ENCODE measurements at places on chromosomes 5 and 9.

GRCh38 chr9:86287013-86287412 lies 4.7 kb upstream of the ISCA1 start:
- no peak for DNase-seq

DNA sequence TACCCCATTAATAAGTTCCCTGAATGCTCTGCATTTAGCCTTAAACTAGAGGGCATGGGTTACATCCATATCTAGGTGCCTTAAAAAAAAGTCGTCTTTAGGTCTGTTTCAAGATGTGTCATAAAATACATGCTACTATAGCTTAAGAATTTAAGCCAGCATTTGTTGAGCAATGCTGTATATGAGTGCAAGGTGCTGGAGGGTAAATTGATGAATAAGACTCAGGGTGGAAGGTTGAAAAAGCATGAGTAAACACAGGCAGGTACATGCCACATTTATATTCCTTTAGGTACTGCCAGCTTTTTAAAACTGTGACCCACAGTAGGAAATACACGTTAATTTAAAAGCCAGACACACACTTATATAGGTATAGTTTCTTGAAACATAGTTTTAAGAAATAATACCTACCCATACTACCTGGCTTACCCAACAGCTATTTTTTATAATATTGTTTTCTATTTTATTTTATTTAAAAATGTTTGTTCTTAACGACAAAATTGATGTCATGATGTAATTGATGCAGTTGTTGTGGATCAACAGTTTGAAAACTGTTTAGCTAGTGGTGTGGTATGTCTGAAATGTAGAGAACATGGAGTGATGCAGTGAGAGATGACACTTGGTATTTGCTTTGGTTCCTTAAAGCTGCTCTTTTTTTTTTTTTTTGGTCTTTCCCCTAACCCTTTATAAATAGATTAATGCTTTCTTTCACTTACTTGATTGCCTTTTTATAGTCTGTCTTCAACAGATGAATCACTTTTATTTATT lies 3.9 kb downstream of the HMGCR start:
- DNase-seq: no peak

DNA sequence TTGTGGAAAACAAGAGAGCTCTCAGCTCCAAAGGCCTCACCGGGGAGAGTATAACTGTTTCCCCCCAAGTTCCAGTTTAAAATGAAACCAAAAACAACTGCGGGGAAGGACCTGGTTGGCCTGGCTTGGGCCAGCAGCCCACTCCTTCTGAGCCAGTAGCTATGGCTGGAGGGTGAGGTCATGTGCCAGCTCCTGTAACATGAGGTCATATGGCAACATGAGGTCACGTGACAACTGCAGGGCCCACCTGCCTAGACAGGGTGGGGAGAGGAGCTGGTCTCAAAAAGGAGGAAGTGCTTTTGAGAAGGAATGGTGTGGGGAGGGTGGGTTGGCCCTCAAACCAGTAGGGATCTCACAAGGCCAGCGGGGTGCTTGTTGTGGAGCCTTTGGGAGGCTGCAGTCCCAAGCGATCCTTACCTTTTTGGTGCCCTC lies 29.3 kb upstream of the CRB2 start:
- no peak for DNase-seq

GRCh38 chr9:116913536-116913935 lies 226.4 kb downstream of the TRIM32 start:
- no peak for DNase-seq

DNA sequence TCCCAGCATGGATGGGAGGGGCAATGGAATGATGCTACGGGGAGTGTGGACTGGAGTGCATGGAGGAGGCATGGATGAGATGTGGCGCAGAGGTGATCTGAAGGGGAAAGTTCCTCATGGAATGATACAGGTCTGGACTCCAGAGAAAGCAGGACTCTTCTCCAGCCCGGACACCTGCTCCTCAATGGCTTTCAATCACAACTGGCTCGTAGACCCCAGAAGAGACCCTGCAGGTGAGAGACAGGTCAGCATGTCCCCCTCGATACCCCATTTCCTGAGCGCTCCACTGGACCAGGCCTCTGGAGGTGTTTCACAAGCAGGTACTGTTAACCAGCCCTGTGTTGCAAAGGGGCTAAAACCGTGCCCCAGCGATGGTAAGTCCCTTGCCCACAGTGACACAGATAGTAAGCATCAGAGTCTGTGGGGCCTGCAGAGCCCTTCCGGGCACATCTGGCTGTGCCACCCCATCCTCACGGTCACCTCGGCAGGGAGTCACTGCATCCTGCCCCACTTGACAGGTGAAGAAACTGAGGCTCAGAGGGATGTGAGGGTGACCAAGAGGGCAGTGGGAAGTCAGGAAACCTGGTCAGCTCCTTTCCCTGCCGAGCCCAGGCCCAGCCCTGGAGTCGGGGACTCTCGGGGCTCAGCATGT lies 5.5 kb upstream of the DPM2 start:
- DNase-seq: no peak

- DNase-seq: no peak
Measured at GRCh38 chr9:111873901-111874300, 22.7 kb upstream of the UGCG start.

GRCh38 chr5:17805227-17805825 lies 171.1 kb downstream of the TAF11L14 start:
- no peak for DNase-seq

DNA sequence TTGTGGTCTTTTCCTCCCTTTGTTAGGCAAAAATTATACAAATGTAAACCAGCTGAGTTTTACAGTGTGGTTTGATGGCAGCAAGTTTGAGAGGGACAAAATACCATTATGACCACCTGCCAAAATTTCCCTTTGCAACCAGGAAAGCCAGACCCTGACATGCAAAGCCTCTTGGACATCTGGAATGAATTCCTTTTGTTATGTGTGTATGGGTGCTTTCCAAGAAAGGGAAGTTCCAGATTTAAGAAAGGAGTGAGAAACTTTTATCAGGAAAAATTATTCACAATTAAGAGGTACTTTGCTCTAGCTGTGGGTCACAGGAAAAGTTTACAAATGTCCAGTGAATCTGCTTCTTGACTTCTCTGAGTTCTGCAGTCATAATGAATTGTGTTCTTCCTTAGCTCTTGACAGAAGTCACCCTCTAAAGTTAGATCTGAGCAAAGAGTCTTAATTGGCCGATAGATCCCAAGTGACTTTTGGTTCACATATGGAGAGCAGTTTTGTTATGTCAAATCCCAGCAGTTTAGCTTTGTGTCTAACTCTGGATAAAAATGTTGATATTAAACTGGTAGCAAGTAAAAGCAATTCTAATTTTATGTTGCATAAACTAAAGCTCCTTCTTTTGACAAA lies 295.9 kb upstream of the ZNF608 start:
- no peak for DNase-seq

DNA sequence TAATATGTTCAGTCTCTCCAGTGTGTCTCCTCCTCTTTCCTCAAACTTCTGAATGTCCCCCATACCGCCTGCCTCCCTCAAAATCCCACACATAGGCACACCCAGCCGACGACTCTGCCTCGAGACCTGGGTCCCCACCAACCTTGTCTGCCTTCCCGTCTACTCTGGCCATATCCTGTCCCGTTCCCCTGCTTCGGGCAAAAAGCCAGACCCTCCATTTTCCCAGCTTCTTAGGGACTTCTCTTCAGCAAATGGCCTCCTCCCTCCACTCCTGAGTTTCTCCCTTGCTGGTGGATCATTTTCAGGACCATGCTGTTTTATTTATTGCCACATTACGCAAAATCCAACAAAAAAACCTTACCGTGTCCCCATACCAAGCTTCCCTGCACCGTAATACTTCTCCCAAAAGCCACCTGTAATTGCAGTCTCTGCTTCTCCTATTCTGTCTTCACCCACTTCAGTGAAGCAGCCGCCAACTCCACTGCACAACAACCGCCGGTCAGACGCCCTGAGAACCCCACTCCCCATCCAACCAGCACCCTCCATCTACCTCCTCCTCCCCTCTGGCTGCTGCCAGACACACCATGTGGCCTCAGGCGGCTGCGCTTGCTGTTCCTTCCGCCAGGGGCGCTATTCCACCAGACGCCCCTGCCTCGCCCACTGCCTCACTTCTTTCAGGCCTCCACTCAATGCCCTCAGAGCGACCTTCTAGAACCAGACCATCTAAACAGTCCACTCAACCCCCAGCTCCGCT lies 117.0 kb downstream of the TRPM6 start:
- DNase-seq: peak; percentile 3

- no peak for DNase-seq
Measured at GRCh38 chr5:115098041-115098702, 71.5 kb downstream of the TRIM36 start.

DNA sequence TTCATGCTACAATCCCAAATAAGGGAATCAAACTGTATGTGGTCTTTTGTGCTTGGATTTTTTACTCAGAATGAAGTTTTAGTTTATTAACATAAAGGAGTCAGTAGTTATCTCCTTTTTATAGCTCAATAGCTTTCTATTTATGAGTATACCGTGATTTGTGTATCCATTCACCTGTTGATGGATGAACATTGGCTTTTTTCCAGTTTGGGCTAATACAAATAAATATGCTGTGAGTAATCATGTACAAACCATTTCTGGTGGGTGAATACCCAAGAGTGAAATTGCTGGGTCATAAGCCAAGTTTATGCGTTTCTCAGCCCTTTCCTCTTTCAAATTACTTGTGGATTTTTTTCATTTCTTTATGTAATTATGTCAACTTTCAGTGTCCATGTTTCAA lies 395.3 kb downstream of the OSTF1 start:
- DNase-seq: no peak

Measured in effector memory CD4-positive, alpha-beta T cell (primary cell).